ENCODE measurements at places on chromosomes 2 and 18. TPM values are rescaled to one million over a fixed set of nuclear protein-coding genes. Genes with fewer than 3 reads are reported as not detected.

Gene TRIM43
- not detected for polyA plus RNA-seq

- DNase-seq, result no peak
Measured at GRCh38 chr18:6737833-6738232, 8.3 kb downstream of the ARHGAP28 start.

DNA sequence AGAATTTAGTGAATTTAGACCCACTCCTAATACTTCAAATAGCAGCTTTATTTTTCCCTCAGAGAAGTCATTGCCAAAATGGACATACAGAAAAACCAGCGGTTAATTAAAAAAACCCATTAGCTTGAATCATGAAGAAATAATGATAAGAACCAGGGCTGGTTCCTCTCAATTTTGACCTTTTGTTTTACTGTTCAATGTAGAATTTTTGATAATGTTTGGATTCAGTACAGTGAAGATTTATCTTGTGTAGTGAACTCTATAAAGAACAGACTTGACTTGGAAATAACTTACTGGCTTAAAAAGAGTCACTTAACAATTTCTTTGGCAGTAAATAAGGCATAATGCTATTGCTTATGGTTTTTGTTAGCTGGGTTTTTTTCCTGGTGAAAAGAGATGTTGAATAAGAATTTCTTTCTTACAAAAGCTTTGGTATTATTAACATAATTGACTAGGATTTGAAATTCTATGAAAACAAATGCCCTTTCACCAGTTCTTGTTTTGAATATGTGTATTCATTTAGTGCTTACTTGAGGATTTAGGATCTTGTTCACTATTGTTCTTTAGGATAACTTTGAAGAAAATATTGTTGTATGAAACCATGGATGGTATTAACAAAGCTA lies 73.4 kb upstream of the ITPRID2 start:
- DNase-seq, result no peak

Gene RND3
- polyA plus RNA-seq, result 56.8 TPM

DNA sequence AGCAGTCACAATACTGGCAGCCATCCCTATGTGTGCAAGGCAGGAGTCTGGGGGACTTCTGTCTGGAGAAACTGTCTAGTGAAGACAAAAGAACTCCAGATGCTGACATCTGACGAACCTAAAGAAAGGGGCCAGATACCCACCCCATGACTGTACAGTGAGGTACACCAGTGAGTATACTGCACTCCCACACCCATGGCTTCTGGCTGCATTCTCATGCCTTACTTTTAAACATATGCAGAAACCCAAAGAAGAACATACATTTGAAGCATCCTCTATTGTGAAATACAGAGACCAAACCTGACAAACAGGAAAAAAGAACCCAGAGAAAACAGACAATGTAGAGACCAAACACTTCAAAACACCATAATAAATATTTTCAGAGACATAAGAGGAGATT lies 102.2 kb downstream of the ACTR3 start:
- DNase-seq, result no peak

- no peak for DNase-seq
Measured at GRCh38 chr18:75677696-75678455, 250.4 kb upstream of the SMIM21 start.

DNA sequence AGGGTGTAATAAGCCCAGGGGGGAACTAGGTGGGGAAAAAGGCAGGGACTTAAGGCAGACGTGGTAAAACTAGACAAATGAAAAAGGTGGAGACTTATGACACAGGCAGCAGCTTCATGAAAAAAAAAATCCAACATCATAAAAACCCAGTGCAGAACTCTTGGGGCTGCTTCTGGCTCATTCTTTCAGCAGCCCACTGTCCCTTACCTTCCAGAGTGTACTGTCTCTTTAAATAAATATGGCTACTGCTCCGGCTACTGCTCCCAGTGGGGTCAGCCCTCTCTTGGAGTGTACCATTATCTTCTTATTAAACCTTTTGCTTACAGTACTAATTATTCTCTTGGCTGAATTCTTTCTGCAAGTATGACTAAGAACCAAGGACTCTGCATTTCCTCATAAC lies 699.5 kb downstream of the DSC3 start:
- no peak for DNase-seq

DNA sequence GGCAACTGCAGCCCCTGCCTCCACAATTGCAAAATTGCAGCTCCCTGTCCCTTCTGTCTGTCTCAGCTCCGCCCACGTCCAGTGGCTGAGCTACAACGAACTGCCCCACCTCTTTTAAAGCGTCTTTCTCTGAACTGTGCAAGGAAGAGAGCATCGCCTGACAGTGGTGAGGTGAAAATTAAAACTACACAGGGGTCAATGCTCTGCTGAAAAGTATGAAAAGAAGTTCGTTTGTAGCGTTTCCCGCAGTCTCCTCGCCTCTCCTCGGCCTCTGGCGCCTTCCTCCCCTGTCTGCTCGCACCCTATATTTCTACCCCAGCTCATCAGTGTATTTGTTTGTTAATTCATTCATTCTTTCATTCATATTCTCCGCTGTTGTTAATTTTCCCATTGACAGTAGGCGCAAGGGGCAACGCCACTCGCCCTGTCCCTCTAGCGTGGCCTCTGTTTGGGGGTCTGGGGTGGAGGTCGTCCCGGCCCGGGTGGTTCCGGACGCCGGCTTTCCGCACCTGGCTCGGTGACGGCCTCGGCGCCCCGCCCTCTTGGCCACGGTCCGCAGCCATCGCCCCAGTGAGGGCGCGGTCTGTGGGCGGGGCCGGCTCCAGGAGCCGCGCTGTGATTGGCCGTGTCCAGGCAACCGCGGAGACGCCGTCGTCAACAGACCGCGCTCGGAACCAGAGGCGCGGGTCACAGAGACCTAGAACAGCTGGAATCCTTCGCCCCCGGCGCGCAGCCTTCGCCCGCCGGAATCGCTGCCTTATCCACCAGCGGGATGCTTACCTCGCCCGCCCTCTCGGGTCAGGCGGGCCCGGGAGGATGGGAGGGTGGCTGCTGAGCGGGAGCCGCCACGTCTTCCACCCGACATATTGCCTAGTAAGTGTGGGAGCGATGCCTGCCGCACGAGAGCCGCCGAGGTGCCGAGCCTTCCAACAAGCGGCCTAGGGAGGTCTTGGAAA lies at the start of gene VWA3B:
VWA3B (plus strand) TSS at position 677 of the 956 bp plus-strand sequence. CDS start 5,926 bp downstream, outside the sequence.
- peak; percentile 75 for DNase-seq

All from A549 (cell line).